ENCODE measurements at places on chromosomes 5 and 9.

- peak; percentile 30 for DNase-seq
Measured at GRCh38 chr9:96020792-96021550, 145.5 kb downstream of the ERCC6L2 start.

GRCh38 chr9:124390794-124391658 is 24.2 kb downstream of the PSMB7 start:
- peak; percentile 74 for DNase-seq

GRCh38 chr9:98801561-98801960 is 5.2 kb upstream of the ANKS6 start:
- no peak for DNase-seq

GRCh38 chr5:131180407-131180806 is 9.7 kb downstream of the LYRM7 start:
- DNase-seq, result no peak

DNA sequence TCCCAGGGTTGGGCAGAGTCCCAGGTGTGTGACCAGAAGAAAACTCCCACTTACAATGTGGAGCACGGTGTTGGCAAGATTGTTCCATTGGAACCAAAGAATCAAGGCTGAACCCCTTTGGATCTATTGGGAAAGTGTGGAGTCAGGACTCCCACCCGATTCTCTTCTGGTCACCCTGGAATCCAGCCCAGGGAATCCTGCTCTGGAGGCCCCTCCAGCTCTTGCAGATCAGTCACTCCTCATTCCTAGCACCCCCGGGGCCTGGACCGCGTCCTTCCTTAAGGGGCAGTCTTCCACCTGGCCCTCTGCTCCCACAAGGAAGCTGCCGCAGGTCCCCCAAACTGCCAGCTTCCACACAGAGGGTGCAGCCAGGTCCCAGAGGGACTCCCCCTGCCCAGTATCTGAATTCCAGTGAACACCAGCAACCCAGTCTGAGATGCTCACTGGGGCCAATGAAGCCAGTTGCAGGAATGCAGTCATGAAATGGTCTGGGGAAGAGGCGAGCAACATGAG is 170.1 kb downstream of the GADD45G start:
- no peak for DNase-seq

DNA sequence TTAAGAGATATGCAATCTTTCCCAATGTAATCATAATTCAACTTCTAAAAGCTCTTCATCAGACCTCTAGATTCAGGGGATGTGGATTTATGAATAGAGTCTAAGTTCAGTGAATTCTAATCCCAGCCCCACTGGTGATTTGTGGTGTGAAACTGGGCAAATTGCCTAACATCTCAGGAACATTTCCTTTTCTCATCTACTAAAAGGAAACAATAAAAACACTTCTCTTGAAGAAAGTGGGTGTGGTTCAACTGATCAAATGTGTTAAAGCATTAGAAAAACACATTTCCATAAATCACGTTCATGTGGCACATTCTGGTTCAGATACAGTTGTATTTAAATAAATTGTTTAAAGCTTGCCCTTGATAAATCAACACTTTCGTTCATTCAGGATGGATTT is 631.7 kb upstream of the CDH6 start:
- DNase-seq, result no peak

GRCh38 chr5:172501708-172502320 is 47.5 kb upstream of the SH3PXD2B start:
- no peak for DNase-seq

- DNase-seq, result peak; percentile 30
Measured at GRCh38 chr5:113153512-113154097, 177.0 kb downstream of the DCP2 start.

- no peak for DNase-seq
Measured at GRCh38 chr9:97758334-97758916, 61.3 kb upstream of the XPA start.

DNA sequence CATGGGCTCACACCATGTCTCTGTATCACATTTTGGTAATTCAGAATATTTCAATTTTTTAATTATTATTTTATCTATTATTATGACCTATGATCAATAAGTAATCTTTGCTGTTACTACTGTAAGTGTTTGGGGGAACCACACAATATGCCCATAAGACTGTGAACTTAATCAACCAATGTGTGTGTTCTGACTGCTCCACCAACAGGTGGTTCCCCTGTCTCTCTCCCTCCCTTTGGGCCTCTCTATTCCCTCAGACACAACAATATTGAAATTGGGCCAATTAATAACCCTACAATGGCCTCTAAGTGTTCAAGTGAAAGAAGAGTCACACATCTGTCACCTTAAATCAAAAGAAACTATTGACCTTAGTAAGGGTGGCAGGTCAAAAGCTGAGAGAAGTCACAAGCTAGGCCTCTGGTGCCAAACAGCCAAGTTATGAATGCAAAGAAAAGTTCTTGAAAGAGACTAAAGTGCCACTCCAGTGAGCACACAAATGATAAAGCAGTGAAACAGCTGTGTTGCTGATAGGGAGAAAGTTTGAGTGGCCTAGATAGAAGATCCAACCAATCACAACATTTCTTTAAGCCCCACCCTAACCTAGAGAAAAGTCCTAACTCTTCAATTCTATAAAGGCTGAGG is 88.7 kb downstream of the DEPDC1B start:
- DNase-seq, result no peak

- DNase-seq, result no peak
Measured at GRCh38 chr5:125979636-125980035, 443.6 kb upstream of the GRAMD2B start.

GRCh38 chr5:64632251-64632650 is 58.1 kb upstream of the SHISAL2B start:
- peak; percentile 10 for DNase-seq

DNA sequence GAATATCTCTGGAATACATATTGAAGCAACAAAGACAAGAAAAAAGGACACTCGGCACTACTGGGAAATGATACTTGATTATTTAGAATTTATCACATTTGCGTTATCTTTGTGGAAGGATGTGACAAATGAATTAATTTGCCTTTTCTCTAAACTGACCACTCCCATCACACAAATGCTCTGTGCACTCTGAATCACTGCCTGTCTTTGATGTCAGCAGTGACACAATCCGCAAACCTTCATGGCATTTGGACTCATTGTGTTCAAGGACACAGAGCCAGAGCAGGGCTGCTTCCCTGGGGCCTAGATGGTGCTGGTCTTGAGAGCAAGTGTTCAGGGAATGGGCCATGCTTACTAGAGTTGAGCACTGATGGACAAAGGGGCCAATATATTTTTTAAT is 4.9 kb upstream of the KIF4B start:
- no peak for DNase-seq

DNA sequence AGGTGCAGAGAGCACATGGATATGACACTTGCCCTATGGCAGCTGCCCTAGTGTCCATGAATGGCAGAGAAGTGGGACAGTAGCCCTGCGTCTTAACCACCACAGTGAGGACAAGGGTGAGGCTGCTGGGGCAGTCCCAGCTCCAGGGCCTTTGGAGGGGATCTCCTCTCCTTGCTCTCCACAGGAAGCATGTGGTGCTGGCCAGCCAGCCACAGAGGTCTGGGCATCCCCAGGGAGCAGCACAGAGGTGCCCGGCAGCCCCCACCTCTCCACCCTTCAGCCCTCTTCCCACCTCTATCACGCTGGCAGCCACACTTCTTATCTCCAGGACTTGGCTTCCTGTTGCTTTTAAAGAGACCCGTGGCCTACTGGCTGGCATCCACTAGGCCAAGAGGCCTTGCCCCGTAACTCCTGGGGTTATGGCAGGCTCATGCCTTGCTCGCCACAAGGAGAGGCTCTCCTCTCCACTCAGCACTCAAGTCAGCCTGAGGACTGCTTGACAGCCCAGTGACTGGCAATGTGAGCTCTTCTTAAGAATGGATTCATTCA is 21.9 kb downstream of the CSF2 start:
- DNase-seq, result peak; percentile 27

DNA sequence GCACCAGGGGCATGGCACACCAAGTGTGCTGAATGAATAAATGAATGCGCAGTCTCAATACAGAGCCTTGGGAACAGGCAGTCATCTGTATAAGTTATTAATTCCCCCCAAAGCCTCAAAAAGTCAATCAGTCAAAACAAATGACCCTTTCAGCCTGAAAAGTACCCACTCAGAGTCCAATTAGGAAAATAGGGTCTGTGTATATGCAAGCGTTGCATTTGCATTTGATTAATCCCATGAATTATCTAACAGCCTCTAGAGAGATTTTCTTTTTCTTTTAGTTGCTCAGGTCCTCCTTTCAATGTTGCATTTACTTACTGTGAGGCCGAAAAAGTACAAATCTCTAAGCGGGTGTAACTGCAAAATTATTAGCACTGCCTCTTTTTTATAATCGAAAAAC is 23.4 kb downstream of the PTCH1 start:
- DNase-seq, result no peak

DNA sequence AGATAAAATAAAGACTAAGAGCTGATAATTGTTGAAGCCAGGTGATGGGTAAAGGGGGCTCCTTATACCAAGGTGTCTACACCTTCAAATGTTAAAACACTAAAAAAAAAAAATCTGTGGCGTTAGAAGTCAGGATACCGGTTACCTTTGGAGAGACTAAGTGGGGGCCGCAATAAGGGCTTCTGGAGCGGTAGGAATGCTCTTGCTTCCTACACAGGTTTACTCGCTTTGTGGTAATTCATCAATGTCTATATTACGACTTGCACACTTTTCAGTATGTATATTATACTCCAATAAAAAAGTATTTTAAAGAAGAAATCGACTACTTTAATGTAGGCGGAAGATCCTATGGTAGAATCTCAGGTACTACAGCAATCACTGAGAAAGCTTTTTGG is 12.5 kb downstream of the MRPS27 start:
- no peak for DNase-seq

DNA sequence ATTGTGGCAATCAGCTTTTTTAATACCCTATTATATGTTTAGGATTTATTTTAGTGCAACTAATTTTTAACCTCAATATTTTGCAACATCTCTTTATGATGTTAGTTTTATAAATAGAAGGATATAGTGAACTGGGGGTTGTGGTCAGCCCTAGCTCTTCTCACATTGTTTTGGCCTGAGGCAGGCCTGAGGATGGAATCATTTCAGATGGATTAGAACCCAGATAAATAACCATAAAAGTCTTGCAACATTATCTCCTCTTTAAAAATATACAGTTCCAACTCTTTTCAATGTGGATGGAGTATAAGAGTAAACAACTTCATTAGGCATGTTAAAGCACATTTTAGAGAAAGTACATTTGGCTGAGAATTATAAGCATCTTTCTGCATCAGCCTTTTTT is 522.7 kb downstream of the NR2F1-AS1 start:
- peak; percentile 93 for DNase-seq

DNA sequence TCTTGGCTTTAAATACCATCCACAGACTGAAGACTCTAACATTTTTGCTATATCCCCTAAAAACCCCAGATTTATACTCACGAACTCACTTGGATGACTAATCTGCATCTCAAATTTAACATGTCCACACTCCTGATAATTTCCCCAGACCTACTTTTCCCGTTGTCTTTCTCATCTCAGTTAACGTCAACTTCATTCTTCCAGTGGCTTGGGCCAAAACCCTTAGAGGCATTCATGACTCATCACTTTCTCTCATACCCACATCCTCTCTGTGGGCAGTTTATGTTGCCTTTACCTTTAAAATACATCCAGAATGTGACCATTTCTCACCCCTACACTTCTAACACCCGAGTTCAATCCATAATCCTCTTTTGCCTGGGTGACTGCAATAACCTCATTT is 96.7 kb downstream of the EDIL3 start:
- peak; percentile 81 for DNase-seq

DNA sequence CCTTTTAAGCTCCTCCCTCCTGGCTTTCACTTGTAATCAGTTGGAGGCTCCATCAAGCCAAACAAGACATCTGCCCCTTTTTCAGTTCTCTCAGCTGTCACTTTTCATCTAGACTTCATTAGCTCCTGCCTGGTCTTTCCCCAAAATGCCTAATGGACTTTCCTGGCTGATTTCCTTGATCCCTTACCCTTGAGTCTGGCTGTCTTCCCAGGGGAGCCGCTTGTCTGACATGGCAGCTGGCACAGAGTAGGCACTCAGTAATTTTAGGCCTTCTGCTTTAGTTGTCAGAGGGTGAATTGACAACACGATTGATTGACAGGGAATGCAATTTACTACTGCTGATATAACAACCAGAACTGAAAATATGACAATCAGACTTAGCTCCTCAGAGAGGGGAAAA is 2.1 kb downstream of the C9orf153 start:
- no peak for DNase-seq

GRCh38 chr5:31365776-31366175 is 166.1 kb downstream of the DROSHA start:
- DNase-seq, result no peak

DNA sequence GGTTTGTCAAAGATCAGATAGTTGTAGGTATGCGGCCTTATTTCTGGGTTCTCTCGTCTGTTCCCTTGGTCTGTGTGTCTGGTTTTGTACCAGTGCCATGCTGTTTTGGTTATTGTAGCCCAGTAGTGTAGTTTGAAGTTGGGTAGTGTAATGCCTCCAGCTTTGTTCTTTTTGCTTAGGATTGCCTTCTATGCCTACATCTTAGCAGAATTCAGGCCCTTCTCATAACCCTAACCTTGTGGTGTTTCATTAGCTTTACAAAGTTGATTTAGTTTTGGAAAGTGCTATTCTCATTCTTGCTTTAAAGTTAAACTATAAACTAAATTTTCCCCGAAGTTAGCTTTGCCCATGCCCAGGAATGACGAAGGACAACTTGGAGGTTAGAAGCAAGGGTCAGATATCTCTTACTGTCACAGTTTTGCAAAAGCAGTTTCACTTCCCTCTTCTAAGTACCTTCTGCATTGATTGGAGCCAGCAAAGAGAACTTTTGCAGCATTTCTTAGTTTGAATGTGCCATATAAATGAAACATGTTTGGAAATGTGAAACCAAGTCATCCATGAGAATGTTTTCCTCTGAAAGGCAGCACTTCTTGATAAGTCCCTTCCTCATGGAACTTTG is 274.3 kb upstream of the DMRT1 start:
- no peak for DNase-seq

DNA sequence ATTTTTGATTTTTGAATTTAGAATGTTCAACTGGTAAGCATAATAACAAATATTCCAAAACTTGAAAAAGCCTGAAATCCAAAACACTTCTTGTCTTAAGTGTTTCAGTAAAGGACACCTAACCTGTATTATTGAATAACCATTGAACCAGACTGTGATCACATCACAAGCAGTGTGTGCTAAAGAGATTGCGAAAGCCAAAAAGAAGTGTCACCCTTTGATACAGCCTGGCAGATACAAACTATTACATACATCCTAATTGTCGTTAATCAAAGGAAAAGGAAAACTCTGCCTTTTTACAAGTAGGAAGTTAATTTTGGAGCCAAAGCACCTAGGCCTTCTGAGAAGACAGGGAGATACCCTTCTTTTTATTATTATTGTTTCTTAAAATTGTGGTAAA is 8.4 kb upstream of the FAM120AOS start:
- DNase-seq, result no peak

- peak; percentile 10 for DNase-seq
Measured at GRCh38 chr9:116546711-116547581, 140.2 kb upstream of the TRIM32 start.

- peak; percentile 89 for DNase-seq
Measured at GRCh38 chr9:121735065-121735792, 83.8 kb downstream of the DAB2IP start.

DNA sequence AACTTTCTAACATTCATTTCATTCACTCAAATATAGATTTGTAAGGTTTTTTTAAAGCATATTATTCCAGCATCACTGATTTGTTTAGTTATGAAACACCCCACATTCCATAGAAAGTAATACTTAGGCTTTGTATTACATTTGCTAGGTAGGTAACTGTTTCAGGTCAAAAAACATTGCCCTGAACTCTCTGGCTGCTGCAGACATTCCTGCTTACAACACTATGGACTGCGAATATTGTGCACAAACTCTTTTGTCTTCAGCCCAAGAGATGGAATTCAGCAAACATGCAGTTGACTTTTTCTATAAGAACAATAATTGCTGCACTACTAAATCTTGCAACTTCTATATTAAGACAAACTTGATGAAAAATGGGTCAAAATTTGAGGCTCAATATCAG is 301.0 kb downstream of the ARL15 start:
- no peak for DNase-seq

All from EH (cell line).